ENCODE measurements at places on chromosomes 3 and 15.
A peak's percentile ranks its signal among the peaks of the same experiment; 100 is the strongest.

DNA sequence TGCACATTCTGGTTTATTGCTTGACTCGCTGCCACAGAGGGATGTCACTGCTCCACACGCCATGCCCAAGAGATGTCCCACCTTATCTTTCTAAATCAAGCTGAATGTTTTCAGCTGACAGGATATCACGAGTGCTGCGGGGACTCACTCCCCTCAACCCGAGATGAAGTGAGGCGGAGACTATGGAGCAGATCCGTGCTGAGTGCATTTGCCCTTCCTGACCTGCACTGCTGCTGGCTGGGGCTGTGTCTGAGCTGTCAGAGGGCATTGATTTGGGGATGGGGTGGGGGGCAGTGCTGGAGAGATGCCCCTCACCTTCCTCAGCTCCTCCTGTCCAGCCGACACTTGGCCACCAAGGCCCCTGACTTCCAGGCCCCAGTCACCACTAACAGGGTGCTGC is 40.5 kb upstream of the CSPG4 start:
- no peak for DNase-seq

- DNase-seq: no peak
Observed at GRCh38 chr3:126101521-126101982, 17.6 kb upstream of the SLC41A3 start.

GRCh38 chr3:128254066-128254590 is 100.8 kb downstream of the EEFSEC start:
- no peak for DNase-seq

GRCh38 chr3:129224984-129225393 is 24.4 kb upstream of the COPG1 start:
- DNase-seq: peak; percentile 40

GRCh38 chr3:39052583-39052982 is 767 bp downstream of the WDR48 start:
- DNase-seq: no peak

GRCh38 chr15:65761210-65761926 is 30.7 kb downstream of the DENND4A start:
- DNase-seq: no peak

GRCh38 chr3:15750143-15750542 is 47.6 kb downstream of the ANKRD28 start:
- DNase-seq: no peak

DNA sequence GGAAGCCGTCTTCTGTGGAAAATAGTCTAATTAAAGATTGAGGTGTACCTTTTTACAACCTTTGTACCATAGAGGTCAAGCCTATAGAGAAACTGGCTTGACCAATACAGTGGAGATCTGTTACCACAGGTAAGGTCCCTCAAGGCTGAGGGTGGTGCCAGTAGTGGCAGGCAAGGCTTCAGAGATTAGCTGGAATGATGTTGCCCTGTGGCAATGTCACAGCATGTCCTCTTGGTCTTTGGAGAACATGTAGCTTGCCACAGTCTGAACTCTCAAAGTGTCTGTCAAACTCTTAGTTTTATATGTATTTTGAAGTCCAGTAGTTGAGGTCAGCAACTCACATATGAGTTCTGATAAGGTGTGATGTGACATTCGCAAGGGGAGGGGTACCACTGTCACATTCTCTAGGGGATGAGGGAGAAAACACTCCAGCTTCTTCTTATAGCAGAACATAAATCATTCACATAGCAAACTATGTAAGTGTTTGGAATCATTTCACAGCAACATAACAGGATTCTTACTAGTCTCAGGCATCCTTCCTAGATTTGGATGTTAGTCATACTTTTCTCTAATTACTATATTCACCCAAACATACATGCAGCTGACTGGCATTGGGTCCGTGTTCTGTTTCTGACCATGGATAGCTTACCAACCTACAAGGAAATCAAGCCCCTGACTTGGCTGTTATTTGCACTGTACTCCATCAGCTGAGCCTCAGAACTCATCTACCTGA is 173.6 kb downstream of the UBE2E2 start:
- DNase-seq: no peak

DNA sequence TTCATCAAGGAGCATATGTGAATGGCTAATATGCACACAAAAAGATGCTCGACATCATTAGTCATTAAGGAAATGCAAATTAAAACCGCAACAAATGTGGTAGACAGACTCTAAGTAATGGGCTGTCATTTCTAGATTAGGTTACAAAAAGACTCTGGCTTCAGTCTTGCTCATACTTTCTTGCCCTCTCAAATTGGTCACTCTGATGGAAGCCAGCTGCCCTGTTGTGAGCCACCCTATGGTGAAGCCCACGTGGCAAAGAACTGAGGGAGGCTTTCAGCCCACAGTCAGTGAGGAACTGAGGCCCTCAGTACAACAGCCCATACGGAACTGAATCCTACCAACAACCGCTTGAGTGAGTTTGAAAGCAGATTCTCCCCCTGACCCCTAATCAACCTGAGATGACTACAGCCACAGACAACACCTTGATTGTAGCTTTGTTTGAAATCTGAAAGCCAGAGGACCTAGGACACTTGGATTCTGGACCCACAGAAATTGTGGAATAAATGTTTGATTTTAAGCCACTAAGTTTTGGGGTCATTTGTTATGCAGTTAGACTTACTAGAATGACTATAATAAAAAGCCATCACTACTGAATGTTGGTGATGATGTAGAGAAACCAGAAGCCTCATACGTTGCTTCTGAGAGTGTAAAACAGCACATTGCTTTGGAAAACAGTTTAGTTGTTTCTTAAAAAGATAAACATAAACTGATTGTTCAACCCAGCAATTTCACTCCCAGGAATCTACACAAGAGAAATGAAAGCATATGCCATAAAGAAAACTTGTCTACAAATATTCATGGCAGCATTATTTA is 45.7 kb downstream of the EHHADH start:
- no peak for DNase-seq

- no peak for DNase-seq
Observed at GRCh38 chr15:93982226-93982727, 249.1 kb upstream of the MCTP2 start.

DNA sequence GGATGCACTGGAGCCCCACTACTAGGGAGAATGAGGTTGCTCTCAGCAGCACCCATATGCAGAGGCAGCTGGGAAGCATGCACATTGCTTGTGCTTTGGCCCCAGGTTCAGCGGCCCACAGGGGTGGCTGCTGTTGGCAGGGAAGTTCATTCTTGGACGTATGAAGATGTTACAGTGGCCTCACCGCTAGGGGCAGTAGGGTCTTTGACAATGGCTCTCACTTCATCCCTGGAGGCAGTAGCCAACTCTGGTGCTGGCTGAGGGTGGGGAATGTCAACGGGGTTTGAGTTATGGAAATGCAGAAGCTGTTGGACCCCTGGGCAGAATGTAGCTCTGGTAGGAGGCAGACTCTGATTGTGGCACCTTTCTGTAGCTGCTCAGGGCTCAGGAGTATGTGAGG is 279.9 kb downstream of the SCAPER start:
- no peak for DNase-seq

DNA sequence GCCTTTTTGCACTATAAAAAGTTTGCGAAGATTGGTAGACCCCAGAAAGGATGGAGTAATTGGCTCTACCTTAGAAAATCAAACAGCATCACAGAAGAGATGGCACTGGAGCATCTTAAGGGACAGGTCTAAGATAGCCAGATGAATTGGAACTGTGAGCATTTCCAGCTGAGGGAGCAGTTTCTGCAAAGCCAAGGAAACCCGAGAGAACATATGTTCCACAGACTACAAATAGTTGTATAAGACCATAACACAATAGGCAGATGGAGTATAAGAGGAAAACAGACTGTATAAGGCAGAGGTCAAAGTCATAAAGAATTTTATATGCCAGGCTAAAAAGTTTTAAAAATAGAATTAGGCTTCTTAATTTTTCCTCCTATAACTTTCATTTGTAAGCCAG is 46.0 kb downstream of the TSC22D2 start:
- no peak for DNase-seq

- no peak for DNase-seq
Observed at GRCh38 chr3:117059956-117060270, 350.3 kb downstream of the TUSC7 start.

DNA sequence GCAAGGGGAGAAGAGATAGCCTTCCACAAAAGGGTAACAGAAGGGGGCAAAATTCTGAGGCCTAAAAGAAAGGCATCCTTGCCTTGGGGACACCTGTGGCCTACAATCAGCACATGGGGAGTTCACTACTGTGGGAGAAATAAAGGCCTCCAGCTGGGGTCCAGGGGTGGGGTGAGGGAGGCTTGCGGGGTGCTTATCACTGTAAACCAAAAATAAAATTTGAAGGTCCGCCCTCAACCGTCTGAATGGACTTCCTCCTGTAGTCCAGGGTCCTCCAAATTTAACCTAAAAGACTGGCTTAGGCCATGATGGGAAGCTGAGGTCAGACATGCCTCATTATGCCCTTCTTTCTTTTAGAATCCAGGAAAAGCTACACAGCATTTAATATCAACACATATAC is 2.1 kb upstream of the POLR2M start:
- DNase-seq: no peak

- no peak for DNase-seq
Observed at GRCh38 chr15:26721232-26721967, 51.5 kb downstream of the GABRB3 start.

DNA sequence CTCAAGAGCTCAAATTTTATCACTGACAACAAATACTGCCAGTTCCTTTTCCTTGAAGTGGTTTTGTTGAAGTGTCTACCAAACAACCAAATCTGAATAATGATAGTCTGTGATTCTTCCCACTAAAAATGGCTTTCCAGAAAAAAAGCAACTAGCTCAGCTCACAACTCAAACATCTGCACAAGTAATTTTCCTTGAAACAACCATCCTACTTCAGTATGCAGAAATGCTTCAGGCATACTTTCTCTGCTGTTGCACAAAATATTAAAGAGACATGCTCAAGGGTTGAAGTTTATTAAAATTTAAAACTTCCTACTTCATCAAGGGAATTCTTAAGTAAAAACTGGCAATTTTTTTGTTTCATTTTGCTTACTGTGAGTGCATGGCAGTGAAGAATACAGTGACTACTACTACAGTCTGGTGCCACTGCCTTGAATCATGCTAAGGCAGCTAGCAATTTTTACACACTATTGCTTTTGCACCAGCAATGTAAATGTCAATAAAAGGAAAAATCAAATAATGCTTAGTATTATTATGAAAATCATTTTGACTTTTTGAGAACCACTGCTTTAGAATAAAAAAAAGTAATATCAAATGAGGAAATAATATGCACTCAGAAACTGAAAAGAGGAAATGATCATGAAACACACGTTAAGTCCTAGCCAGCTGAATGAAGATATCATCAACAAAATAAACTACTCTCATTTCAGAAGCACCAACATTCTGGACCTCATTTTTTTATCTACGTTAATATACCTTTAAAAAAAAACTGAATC is 33.6 kb downstream of the VPS13C start:
- no peak for DNase-seq

- no peak for DNase-seq
Observed at GRCh38 chr15:84001655-84002054, 233.9 kb upstream of the GOLGA6L4 start.

DNA sequence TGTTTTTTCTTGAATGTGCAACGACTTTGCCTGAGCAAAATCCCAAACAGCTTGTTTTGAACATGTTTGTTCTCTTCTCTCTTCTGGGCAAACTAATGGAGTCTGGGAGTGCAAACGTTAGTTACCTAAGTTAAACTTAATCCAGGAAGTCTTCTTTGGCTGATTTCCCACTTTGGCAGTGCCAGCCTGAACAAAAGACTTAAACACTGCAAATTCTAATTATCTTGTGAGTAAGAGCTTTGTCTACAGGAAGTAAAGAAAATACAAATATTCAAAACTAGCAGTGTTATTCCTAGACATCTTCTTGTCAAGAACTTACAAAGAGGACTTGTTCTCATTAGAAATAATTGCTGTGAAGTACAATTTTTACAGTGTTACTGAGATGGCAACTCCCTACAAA is 16.7 kb upstream of the DENND6A start:
- DNase-seq: no peak

DNA sequence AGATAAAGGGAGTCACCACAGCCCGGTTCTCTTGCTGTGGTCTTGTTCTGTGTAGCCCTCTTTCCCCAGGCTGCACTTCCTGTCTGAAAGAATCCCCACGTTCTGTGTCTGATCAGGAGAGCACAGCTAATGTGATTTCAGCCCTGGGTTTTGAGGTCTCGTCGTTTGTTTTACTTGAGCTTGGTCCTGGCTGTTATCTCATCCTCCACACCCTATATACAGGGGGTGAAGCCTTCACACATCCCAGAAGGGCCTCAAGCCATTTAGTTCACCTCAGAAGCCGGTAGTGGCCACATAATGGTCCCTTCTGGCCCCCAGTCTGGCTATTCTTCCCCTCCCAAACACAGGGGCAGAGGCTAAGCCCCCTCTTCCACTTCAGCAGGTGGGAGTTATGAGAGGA is 115.6 kb downstream of the PDE8A start:
- no peak for DNase-seq

DNA sequence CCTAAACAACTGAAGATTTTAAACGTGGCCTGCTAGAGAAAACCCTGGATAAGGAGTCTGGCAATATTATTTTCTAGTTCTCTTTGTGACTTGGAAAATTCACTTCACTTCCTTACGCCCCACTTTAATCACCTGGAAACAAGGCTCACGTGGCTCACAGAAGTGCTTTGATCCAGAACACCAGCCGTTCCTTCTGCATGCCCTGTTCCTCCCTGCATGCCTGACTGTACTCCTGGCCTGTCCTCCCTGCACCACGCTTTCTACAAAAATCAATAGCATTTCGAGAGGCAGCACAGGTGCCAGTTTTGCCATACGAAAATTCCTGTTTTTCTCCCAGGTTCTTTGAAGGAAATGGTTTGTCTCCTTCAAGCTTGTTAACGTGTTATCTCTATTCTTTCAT is 474.2 kb upstream of the RGMA start:
- DNase-seq: no peak

DNA sequence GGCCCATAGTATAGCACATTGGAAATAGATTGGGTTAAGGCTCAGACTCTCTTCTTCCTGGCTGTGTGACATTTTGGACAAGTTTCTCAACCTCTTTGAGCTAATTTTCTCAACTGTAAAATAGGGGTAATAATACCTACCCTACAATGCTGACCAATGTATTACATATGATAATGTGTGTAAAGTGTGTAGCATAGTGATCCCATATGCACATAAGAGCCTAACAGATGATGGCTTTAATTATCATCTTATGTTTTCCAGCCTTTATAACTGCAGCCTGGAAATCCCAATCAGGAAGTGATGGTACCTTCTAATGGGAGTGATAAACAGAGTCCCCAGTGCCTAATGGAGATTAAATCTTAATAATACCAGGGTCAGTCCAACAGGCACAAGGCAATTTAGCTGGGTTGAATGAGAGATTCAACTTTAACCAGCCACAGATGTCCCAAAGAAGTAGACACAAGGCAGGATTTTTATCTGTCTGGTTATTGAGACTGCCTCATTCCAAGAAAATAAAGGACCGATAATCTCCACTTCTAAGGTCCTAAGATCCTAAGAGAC is 12.0 kb downstream of the ADAMTS9 start:
- no peak for DNase-seq

GRCh38 chr3:9129365-9129764 is 120.1 kb downstream of the SRGAP3 start:
- DNase-seq: no peak

DNA sequence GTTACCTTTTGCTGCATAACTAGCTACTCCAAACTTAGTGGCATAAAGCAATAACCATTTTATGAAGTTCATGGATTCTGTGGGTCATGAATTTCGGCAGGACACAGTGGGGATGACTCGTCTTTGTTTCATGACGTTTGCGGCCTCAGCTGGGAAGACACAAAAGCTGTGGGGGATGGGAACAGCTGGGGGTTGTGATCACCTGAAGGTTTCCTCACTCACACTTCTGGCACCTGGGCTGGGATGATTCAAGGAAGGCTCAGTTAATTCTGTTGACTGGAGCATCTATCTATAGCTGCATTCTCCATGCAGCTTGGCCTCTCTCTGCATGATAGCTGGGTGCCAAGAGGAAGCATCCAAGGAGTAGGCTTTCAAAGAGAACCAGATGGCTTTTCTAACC is 332.8 kb downstream of the ULK4 start:
- no peak for DNase-seq
